ENCODE measurements at places on chromosomes 12 and 14.

DNA sequence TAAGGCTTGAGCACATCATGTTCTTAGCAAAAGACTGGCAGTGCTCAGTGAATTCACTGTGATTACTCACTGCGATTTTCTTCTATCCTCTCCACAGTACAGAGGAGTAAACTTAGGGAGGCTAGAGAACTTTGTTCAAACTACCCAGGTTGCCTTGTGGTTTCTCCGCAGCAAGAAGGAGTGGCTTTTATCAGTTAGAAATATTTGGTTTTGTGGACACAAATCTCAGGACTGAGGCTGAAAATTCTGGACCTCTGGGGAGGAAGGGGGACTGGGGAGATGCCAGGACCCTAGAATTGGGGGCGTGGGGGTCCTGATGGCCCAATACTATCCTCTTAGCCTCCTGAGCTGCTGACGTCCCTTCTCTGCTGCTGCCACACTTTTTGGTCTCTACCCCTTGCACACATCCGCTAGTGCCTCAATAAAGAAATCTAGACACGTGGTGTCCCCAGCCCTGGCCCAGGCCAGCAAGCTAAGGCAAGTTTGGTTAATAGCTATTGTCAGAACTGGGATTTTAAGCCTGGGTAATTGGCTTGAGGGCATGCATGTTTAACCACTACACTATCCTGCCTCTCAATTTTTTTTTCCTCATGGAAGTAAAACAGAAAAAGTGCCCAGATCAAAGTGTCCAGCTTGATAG, 842 bp downstream of the OAS2 start:
- peak; percentile 14 for DNase-seq

- DNase-seq: no peak
Observed at GRCh38 chr14:101812071-101812470, 50.6 kb downstream of the PPP2R5C start.

DNA sequence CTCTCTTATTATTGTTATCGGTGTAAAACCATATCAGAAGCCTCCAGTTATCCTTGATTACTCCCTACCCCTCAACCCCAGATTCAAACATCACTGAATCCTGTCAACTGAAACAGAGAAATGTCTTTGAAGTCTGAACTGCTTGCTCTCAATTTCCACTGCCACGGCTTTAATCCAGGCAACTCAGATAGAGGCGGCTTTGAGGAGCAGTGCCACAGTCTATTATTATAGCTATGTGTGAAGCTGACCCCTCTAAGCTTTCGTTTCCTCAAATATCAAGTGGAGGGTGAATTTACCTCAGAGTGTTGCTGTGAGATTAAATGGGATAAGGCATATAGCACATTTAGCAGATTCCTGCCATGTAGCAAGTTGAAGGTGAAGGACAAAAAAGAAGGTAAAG, 49.0 kb upstream of the PDE3A start:
- DNase-seq: no peak

- DNase-seq: no peak
Observed at GRCh38 chr12:120249266-120249874, 16.2 kb downstream of the PXN start.

DNA sequence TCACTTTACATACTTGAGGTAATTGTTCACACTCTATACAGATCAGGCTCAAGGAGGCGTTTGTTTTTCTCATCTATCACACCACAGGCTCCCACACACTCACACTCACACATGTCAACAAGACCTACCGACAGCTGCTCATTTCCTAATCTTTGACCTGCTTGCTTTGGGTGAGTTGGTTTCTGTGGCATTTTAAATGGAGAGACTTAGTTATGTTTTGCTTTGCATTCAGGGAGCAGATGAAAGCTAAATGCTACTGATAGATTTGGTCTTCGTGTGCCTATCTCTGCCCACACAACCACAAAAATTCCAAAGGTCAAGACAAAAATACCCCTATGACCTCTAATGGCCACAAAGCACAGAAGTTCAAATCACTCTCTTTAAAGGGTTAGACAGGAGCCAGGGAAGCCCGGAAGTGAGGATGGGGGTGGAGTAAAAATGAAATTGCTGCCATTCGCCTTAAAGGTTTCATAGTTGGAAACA, 203.5 kb upstream of the G2E3 start:
- DNase-seq: no peak

- DNase-seq: no peak
Observed at GRCh38 chr12:80491166-80491565, 47.1 kb downstream of the PTPRQ start.

- DNase-seq: no peak
Observed at GRCh38 chr14:90620568-90621077, 195.6 kb downstream of the TTC7B start.

GRCh38 chr12:3201339-3202051, 124.3 kb downstream of the TSPAN9 start:
- no peak for DNase-seq

DNA sequence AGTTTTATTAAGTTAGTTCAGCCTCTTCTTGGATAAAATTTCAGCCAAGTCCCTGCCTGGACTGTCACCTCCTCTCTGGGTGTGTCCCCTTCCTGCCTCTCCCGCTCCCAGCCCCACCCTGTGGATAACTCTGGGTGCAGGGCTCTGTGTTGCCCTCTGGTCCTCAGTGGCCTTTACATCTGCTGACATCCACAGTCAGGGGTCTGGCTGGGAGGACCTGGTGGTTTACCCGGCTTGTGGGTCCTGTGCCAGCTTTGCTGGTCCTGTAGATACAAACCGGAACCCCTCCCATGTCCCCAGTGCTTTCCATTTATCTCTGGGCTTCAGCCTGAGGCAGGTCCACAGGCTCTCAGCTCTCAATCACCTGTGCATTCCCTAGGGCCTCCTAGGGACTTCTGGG, 28.9 kb upstream of the PLEKHG3 start:
- DNase-seq: no peak

GRCh38 chr14:105138551-105139111, 29.9 kb downstream of the JAG2 start:
- DNase-seq: no peak

GRCh38 chr12:131507094-131507493, 203.8 kb upstream of the SFSWAP start:
- DNase-seq: no peak

GRCh38 chr14:81153187-81153586, 67.6 kb downstream of the GTF2A1 start:
- DNase-seq: no peak

DNA sequence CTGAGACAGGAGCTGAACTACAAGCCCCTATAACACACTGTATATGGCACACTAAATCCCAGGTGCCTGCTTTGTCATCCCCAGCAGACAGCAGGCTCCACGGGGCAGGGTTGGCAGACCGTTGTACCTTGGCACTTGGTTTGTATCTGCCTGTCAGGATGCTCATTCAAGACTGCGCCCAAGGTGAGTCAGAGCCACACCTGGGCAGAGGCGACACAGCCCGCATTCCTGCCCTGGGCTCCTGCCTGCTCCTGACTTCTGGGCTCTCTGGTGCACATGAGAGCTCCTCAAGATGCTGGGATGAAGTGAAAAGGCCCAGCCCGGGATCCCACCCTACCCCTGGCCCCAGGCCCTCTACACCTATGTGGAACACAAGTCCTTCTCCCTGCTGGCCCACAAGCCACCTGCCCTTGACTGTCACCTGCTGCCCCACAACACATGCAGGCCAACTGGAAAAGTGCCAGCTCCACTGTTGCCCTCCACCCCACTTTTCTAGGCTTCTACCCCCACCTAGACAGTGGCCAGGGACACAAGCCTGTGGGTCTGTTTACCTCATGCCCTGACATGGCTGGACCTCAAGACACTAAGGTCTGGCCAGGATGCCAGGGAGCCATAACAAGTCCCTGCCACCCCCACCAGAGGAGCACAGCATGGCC, 30.8 kb upstream of the PNMA1 start:
- no peak for DNase-seq

DNA sequence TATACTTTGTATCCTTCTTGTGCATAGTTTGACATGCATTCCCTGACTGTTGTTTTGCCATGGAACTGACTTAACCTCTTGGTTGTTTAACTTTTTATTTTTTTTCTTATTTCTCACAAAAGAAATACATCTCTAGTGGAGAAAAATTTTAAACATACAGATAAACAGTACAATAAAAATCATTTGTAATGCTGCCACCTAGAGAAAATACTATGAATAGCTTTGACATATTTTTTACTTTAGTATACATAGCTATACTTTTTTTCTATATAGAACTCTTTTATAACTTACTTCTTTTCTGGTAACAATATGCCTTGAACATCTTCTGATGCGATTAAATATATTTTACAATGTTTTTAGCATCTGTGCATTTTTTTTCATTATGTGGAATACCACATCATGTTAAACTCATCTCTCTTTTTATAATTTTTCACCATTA, 184.5 kb downstream of the AKAP6 start:
- no peak for DNase-seq

- no peak for DNase-seq
Observed at GRCh38 chr14:54654605-54655004, 87.7 kb downstream of the SAMD4A start.

DNA sequence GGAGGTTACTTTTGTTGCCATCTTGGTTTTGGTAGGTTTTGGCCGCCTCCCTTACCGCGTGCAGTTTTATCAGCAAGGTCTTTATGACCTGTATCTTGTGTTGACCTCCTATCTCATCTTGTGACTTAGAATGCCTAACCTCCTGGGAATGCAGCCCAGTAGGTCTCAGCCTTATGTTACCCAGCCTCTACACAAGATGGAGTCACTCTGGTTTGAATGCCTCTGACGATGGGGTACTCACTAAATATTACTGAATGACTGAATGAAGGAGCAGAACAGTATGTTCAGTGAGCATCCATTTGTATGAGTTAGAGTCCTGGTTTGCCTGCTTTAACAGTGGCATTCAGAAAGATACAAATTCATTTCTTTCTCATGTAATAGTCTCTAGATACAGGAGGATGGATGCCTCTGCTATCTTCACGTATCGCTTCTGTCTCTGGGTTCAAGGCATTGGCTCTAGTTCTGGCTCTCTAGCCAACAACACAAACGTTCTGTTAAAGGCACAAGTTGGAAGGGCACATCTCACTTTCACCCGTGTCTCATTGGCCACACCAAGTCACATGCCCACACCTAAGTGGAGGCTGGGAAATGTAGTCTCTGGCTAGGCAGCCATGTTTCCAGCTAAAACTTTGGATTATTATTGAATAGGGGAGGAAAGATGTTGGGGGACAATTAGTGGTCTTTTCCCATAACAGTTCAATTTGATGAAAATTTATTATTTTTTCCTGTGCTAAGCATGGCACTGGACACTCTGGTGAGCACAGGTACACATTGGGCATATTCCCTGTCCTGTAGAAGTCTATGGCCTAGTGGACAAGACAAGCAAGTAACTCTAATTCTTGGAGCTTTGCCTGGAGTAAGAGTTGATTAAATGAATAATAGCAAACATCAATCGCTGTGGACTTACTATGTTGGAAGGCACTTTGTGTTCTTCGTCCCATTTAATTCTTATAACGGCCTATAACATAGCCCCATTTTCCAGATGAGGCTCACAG, 75.2 kb upstream of the RPH3A start:
- no peak for DNase-seq

DNA sequence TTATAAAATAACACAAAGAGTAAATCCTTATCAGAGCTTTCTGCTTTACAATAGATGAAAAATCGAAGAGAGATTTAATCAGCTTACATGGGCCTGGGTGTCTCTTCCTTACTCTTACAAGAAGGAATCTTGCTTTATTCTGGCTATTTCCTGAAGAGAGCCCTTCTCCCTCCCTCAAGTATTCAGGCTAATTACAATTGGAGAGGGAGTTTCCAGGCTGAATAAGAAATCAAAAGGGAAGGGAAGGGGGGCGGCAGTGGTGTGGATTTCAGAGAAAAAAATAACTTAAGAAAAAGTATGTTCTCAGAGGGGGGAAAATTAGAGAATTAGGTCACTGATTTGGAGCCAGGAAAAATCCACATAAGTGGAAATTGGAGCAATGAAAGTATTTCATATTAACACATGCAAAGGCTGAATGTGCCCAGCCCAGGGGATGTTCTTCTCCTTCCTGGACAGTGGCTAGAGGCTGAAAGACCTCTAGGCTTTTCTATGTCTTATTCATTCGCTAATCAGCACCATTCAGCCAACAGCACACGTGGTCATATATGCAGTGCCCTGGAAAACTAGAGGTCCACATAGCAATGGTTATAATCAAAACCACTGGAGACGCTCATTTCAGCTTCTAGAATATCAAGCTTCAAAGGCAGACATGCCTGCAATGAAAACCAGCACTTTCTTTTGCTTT, 158.9 kb upstream of the BTG1 start:
- DNase-seq: no peak

DNA sequence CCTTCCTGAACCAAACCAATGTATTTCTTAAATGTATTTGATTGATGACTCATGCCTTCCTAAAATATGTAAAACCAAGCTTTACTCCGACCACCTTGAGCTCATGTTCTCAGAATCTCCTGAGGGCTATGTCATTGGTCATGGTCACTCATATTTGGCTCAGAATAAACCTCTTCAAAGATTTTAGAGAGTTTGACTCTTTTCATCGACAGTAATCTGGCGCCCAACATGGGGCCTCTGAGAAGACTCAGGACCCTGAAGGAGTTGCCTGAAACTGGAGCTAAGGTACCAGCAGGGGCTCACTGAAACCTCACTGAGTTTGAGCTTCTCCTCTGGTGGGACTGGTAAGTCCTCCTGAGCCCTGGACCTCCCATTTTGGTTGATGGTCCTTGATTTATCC, 17.2 kb upstream of the PSMC1 start:
- no peak for DNase-seq

GRCh38 chr12:74285773-74286172, 251.9 kb upstream of the ATXN7L3B start:
- no peak for DNase-seq

DNA sequence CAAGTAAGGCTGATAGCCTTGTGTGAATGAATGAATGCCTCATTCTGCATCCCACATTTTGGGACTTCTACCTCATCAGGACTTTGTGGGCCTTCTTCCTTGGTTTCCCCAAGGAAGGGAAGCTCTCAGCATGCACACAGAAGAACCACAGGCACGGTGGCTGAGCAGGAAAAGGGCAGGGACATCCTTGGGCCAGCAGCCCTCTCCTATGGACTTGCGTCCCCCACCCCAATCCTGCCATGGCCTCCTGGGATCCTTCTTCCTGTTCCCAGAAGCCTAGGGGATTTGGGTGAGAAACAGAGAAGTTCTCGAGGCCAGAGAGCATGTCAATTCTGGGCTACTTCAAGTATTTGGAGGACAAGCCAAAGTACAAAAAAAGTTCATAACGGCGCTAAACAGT, 69.7 kb downstream of the LGMN start:
- no peak for DNase-seq

DNA sequence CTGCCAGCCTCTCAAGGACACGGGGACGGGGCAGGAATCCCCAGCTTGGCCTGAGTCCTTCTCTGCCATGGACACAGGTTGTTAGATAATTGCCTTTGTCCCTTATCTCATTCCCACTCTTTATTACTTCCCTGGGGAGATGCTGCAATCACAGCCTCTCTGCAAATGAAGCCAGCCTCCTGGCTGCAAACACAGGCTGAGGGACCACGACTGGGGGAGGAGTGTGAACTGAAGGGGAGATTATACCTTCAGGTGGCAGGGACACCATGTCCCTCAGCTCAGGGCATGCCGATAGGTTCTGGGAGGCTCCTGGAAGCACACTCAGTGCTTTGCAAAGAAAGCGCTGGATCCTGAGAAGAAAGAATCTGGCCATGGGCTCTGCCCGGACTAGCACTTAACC, 16.1 kb upstream of the CHGA start:
- DNase-seq: no peak

GRCh38 chr12:91055976-91056375, 1.8 kb downstream of the KERA start:
- no peak for DNase-seq

- DNase-seq: no peak
Observed at GRCh38 chr12:77122236-77122635, 56.9 kb upstream of the E2F7 start.

GRCh38 chr14:93086441-93087055, 29.2 kb downstream of the ITPK1 start:
- no peak for DNase-seq

Data from activated CD8-positive, alpha-beta memory T cell treated with anti-CD3 and anti-CD28 coated beads for 1 hour (primary cell).